ENCODE measurements at places on chromosomes 4 and X. TPM values are rescaled to one million over a fixed set of nuclear protein-coding genes. Genes with fewer than 3 reads are reported as not detected.

GRCh38 chrX:107484002-107484726 is 34.7 kb downstream of the FRMPD3 start:
- DNase-seq, result no peak

DNA sequence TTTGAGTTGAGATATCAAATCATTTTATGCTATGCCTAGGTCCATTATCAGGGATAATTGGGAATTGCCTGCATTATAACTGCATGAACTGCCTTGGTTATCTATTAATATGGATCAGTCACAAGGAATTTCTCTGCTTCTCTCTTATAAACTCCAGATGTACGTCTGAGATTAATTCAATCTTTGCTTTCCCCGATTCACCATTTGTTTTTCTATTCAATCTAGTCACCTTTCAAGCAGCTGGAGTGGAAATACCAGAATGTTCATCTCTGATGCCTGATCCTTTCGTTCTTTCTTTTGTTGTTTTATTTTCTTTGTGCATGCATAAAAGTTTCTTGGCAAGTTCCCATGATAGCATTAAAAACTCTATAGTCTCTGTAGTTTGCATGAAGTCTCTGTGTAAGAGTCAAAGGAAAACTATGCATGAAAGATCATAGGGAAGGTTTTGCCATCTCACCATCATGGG is 22.6 kb downstream of the SYNPO2 start:
- no peak for DNase-seq

The VGLL1 gene
- not detected for total RNA-seq

DNA sequence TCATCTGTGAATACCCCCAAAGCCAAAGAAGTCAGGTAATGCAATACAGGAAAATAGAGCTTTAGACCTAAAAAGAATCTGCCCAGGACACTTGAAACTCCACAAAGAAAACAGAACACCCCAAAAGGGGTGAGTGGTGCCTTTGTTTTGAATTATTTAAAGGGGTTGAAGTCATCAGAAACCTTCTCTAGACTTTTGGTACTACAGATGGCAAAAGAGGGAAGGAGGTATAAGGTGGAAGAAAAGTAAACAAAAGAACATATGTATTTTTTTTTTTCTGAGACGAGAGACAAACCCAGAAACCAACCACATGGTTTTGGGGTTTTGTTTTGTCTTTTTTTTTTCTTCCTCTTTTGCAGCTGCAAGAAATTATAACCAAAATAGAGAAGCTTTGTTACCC is 1477.8 kb downstream of the C4orf33 start:
- no peak for DNase-seq

The LDB2 gene
- 88.2 TPM for total RNA-seq
